D721Med (cell line): ENCODE measurements at places on chromosomes 7 and 10.

DNA sequence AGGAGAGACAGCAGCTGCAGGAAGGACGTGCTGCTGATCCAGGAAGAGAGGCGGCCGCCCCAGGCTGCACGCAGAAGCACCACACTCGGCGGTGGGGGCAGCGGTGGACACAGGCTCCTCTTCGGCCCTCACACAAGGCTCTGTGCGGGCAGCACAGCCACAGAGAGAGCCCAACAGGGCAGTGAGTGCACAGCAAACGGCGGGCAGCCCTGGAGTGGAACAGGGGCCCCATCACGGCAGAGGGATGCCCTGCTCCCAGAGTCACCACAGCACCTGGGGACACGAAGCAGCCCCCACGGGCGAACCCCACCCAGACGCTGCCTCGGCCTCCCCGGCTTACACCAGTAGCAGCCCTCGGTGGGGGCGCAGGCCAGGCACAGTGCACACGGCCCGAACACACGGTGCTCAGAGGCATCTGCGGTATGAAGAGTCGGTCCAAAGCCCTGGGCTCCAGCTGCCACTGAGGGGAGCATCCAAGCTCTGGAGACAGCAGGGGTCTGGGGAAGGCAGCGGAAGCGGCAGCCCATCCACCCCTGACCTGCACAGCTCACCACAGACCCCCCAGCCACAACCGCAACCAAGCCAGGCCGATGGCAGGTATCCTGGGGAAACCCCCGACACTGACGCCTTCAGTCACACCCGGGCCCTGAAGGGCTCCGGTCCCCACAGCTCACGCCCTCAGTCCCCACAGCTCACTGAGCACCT lies 16.8 kb downstream of the NUDT1 start:
- DNase-seq, result no peak

- no peak for DNase-seq
These were observed 6.1 kb upstream of the ABCA13 start for GRCh38 chr7:48165157-48165556.

GRCh38 chr10:110460111-110460809 lies 37.4 kb upstream of the DUSP5 start:
- DNase-seq, result no peak

GRCh38 chr10:73971636-73972354 lies 26.1 kb upstream of the VCL start:
- DNase-seq, result no peak

DNA sequence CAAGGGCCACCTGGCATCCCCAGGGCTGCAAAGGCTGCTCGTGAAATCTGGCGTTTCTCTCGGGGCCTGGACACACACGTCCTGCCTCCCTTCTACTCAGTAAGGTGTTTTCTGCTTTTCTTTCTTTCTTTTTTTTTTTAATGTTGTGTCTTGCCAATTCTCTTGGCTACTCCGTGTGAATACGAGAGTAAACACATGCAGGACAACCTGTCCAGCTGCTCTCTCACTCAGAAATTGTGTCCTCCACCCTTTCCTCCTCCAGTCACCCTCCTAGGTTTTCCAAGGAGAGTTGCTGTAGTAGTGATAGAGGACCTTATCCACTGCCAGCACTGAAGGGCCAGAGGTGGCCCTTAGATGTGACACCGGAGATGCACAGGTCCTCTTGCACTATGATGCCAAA lies 858 bp upstream of the TEX36 start:
- no peak for DNase-seq

DNA sequence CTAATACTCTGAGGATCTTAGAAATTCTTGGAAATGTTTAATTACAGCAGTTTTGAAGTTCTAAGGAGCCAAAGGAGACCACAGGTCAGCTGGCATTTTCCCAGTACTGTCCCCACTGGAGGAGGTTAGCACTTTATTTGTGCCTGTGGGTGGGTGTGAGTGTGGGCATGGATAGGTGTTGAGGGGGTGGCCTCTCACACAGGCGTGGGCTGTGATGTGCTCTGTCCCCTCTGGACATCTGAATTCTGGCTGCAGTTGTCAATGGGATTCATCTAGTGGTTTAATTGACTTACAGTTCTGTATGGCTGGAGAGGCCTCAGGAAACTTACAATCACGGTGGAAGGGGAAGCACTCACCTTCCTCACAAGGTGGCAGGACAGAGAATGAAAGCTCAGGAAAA lies 135.4 kb upstream of the NAMPT start:
- DNase-seq, result no peak

- DNase-seq, result no peak
These were observed 72.0 kb downstream of the DGKI start for GRCh38 chr7:137774793-137775201.

DNA sequence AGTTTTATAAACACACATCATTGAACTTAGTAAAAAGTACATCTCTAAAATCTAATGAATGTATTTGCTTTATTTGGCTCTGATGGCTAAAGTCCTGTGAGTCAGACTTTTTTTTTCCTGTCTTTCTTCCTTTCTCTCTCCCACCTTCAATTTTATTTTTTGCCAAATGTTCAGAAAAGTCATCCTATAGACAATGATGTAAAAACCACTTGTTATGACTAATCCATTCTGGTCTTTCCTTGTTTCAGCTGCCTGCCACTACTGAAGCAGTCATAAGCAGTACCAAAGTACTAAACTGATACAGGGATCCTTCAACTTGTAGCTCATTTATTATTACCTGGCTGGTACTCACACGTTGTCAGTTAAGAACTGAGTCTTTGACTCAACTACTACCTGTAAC lies 23.9 kb downstream of the HECTD2 start:
- DNase-seq, result no peak

GRCh38 chr10:77417359-77417758 lies 220.2 kb downstream of the KCNMA1 start:
- DNase-seq, result no peak

GRCh38 chr7:52163311-52163710 lies 846.7 kb upstream of the COBL start:
- no peak for DNase-seq

- no peak for DNase-seq
These were observed 144.0 kb upstream of the MKLN1 start for GRCh38 chr7:131183611-131184119.

GRCh38 chr7:95980167-95980566 lies 207.8 kb downstream of the DYNC1I1 start:
- DNase-seq, result no peak

DNA sequence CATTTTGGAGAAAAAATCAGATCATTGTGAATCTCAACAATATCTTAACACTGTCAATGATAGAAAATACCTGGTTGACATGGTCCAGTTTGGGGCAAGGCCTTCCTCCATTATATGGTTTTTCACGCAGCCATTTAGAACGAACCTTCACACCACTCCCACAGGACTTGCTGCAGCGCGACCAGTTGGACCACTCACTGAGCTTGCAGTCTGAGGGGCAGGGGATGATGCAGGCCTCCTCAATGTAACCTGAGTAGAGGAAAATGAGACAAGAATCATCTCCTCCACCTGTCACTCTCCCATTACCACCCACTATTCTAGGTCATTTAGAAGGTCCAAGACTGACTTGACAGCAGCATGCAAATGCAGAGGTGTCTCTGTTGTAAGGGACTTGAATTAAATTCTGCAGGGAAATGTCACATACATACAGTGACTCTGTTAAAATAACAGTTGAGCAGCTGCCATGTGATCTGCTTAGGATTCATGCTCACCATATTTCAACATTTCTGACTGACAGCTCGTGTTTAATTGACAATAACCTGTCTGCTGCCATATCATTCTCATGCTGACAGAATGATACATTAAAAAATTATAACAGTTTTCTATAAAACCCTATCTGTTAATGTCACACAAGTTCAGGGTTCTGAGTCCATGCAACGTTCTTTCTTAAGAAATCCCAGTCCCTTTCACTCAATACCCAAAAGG lies 403.0 kb downstream of the THSD7A start:
- DNase-seq, result no peak

- no peak for DNase-seq
These were observed 84.1 kb downstream of the SNX10 start for GRCh38 chr7:26375726-26376174.

DNA sequence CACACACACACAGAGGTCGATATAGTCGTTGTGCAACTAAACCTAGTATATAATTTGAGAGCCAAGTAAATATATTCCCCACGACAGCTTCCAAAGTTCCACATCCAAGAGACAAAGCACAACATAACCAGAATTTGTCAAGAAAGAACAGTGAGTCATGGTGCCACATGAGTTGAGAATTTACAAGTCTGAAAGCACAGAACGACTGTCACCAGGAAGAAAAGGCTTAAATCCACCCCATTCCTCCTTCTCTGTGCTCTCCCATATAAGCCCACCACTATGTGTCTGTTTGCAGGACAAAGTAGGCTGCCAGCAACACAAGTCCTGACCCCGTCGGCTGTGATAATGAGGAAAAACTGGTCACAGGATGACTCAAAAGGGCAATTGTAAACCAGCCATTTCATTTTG lies 32.8 kb downstream of the GSAP start:
- no peak for DNase-seq

DNA sequence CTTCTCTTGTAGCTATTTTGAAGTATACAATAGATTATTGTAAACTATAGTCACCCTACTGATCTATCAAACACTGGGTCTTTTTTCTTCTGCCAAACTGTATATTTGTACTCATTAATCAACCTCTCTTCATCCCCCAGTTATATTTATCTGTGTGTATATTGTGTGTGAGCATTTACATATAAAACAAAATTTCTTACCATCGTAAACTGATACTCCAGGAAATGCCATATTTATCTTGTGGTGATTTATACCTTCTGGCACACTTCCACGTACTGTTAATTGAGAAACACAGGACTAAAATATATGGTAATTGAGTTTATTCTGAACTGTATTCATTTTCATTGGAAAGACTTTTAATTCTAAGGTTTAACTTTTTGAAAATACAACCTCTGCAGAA lies 18.9 kb downstream of the ANLN start:
- no peak for DNase-seq

- DNase-seq, result no peak
These were observed 8.8 kb downstream of the FOXL3 start for GRCh38 chr7:298743-299142.

GRCh38 chr10:128268015-128268722 lies 141.9 kb upstream of the MKI67 start:
- no peak for DNase-seq

GRCh38 chr10:117334926-117335325 lies 40.3 kb downstream of the PDZD8 start:
- no peak for DNase-seq

DNA sequence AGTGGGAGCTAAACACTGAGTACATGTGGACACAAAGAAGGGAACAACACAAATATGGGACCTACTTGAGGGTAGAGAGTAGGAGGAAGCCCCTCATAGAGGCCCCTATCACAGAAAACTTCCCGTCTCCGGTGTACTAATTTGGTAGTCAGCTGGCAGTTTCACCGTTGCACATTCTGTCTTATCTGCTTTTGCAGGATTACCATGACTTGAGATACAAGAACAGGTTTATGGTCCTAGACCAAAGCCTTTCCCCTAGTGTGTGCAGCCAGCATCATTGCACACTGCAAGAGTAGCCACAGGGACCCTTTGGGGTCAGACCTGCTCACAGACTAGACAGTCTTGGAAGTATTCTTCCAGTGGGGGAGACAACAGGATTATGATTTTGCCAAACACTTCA lies 5.9 kb upstream of the IFIT1B start:
- DNase-seq, result no peak

- no peak for DNase-seq
These were observed 43.6 kb upstream of the DPYSL4 start for GRCh38 chr10:132143162-132143561.

DNA sequence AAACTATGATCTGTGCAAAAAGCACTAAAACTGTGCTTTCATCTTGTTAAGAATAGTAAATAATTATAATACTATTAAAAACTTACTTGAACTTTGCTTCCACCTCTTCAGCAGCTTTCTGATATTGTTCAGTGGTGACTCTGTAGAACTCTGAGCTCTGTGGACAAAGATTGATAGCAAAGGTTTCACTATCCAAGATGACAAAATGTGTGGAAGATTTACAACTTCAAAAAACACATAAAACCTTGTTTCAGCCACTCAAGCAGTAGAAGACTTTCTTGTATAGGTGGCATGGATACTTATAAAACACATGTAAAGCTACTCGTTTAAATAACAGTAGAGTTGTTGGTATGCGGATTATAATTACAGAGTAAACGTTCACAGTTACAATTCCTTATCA lies 243.6 kb downstream of the CHCHD3 start:
- no peak for DNase-seq

DNA sequence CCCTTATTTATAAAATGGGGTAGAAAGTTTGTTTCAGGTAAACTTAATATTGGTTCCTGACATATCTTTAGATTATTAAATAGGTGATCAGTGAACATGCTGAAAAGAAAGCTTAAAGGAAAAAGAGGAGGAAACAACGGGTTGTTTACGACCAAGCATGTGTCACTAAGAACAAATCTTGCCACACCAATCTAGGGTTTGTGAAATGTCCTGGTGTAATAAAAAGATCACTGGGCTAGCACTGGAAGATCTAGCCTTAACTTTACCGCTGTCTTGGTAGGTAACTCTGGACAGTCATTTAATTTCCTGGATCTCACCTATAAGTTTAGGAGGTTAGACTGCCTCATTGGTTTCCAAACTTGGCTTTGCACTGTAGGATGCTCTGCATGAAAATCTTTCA lies 19.0 kb downstream of the VPS26A start:
- DNase-seq, result no peak

DNA sequence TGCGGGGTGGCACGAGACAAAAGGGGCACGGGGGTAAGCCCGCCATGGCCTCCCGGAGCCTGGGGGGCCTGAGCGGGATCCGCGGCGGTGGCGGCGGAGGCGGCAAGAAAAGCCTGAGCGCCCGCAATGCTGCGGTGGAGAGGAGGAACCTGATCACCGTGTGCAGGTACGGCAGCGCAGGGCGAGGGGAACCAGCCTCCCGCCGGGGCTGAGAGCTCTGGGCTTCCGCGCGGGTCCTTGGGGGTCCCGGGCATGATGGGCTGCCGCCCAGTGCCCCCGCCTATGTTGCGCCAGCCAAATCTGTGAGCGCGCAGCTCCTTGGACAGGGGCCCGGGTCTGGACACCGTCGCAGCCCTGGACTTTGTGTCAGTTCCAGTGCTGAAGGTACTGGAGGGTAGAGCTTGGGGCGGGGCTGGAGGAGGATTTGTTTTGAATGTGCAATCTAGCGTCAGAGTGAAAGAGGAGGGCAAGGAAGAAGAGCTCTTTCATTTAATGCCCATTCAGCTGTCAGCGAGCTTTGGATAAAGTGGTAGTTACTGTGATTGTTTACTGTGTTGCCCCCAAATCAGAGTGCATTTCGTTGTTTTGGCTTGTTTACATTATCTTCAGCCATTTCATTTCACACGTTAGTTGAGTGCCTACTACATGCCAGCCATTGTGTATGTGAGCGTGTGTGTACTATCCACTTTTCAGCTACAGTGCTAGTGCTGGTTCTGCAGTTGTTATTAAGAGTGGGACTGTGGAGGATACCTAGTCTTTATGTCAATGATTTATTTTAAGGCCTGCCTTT lies 777 bp downstream of the RUNDC3B start:
- no peak for DNase-seq
